ENCODE measurements at places on chromosomes 1 and 21.
A peak's percentile ranks its signal among the peaks of the same experiment; 100 is the strongest.

GRCh38 chr1:203643213-203644045, 16.8 kb downstream of the ATP2B4 start:
- H3K36me3 ChIP-seq: no peaks in the 10 kb centered on the region
- H3K27me3 ChIP-seq: no peaks in the 10 kb centered on the region
- no peaks in the 10 kb centered on the region for H3K4me1 ChIP-seq
- DNase-seq: no peak
- H3K27ac ChIP-seq: no peak overlapping the region

GRCh38 chr1:5877001-5877400, 115.2 kb downstream of the NPHP4 start:
- H3K36me3 ChIP-seq: peaks cover 10% of the 10 kb centered on the region
- H3K27me3 ChIP-seq: no peaks in the 10 kb centered on the region
- no peaks in the 10 kb centered on the region for H3K4me1 ChIP-seq
- H3K4me3 ChIP-seq: no peak overlapping the region

DNA sequence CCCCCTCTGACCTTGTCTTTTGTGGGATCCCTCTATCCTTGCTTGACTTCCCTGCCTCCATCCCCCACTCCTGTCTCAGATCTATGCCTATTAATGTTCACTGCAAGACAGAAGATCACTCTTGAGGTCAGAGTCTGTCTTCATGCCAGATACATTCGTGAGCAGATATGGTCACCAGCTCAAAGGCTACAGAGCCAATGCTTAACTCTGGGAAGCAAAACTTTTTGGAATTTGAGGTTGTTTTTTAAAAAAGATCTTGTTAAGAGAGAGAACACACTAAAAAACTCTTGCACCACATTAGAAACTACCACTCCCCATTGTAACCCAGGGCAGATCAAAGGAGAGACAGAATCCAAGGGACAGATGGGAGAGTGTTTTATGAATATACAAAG, 17.1 kb upstream of the A3GALT2 start:
- H3K27me3 ChIP-seq: no peaks in the 10 kb centered on the region
- no peak for DNase-seq
- peak overlapping the region; percentile 86 for H3K27ac ChIP-seq
- no peaks in the 10 kb centered on the region for H3K36me3 ChIP-seq

DNA sequence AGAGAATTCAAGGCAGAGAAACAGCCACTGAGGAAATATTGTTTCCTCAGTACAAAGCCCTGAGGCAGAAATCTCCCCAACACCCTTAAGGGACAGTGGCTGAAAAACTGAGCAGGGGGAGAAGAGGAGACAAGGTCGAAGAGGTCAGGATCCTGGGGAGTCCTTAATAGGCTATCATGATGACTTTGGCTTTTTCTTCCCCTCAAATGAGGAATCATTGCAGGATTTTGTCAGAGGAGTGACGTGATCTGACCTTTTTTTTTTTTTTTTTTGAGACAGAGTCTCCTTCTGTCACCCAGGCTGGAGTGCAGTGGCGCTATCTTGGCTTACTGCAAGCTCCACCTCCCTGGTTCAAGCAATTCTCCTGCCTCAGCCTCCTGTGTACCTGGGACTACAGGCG, 10.2 kb downstream of the MAP7D1 start:
- no peak overlapping the region for H3K27ac ChIP-seq
- no peak for DNase-seq
- no peaks in the 10 kb centered on the region for H3K36me3 ChIP-seq
- H3K4me3 ChIP-seq: no peak overlapping the region
- peaks cover 7% of the 10 kb centered on the region for H3K4me1 ChIP-seq
- no peaks in the 10 kb centered on the region for H3K27me3 ChIP-seq

GRCh38 chr1:175343945-175344344, 151.4 kb upstream of the KIAA0040 start:
- H3K4me3 ChIP-seq: no peak overlapping the region
- no peaks in the 10 kb centered on the region for H3K27me3 ChIP-seq
- no peak overlapping the region for H3K27ac ChIP-seq
- no peaks in the 10 kb centered on the region for H3K36me3 ChIP-seq
- DNase-seq: no peak
- H3K4me1 ChIP-seq: no peaks in the 10 kb centered on the region

DNA sequence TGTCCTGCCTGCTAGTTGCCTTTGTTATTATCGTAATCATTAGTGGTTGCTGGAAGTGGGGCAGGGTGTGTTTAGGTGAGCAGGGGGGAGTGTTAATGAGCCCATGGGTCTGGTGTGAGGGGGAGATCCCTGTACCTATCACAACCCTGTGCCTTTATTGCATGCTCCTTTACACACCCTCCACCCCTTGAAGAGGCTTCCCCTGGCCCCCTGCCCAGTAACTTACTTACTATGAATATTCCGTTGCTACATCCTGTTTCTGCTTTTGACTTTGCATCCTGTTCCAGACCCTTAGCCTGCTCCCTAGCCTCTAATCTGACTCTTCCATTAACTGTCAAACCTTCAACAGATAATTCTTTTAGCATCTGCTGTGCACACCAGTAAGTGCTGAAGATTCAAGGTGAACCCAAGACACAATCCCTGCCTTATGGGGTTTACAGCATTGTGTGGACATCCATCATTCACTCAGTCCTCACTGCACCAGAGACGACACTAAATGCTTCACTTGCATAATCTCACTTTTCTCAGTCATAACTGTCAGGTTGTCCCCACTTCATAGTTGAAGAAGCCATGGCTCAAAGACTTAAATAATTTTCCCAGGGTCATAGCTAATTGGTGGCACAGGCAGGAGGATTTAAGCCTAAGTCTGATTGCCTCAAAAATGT, 47.9 kb downstream of the CDC7 start:
- no peaks in the 10 kb centered on the region for H3K27me3 ChIP-seq
- no peak overlapping the region for H3K4me3 ChIP-seq
- H3K27ac ChIP-seq: no peak overlapping the region
- no peaks in the 10 kb centered on the region for H3K4me1 ChIP-seq
- no peaks in the 10 kb centered on the region for H3K36me3 ChIP-seq
- no peak for DNase-seq

DNA sequence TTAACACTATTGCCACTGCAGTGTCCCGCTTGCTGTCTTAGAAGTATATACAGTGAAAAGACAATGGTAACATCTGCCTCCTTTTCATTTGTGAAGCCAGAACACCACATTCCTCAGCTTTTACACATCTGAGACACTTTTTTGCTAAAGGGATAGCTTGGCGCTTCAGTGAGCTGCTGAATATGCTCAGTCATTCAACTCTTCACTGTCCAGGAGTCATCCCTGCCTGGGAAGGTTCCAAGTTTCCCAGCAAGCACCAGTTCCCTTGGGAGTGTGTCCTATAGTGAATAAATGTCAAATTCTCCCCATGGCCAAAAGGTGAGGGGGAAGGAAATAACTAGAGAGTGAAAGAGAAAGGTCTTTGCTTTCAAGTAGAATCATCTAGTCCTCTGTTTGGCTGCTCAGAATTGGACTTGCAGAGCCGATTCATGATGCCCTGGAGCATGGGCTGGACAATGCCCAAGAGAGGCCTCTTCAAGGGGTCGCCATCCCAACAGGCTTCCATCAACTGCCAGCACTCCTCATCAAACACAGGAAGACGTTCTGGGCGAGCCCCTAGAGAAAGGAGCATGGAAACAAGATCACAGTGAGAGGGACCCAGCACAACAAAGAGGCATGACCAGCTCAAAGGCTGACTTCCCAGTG, 25.5 kb upstream of the RBBP5 start:
- peaks cover 4% of the 10 kb centered on the region for H3K4me1 ChIP-seq
- peaks cover 3% of the 10 kb centered on the region for H3K36me3 ChIP-seq
- H3K27me3 ChIP-seq: no peaks in the 10 kb centered on the region

- DNase-seq: no peak
- H3K36me3 ChIP-seq: no peaks in the 10 kb centered on the region
- H3K27me3 ChIP-seq: no peaks in the 10 kb centered on the region
- no peaks in the 10 kb centered on the region for H3K4me1 ChIP-seq
- H3K27ac ChIP-seq: no peak overlapping the region
Observed at GRCh38 chr21:31278511-31279130, 65.4 kb downstream of the TIAM1 start.

- H3K4me1 ChIP-seq: no peaks in the 10 kb centered on the region
- no peak for DNase-seq
Observed at GRCh38 chr1:176119549-176119948, 87.5 kb downstream of the COP1 start.

DNA sequence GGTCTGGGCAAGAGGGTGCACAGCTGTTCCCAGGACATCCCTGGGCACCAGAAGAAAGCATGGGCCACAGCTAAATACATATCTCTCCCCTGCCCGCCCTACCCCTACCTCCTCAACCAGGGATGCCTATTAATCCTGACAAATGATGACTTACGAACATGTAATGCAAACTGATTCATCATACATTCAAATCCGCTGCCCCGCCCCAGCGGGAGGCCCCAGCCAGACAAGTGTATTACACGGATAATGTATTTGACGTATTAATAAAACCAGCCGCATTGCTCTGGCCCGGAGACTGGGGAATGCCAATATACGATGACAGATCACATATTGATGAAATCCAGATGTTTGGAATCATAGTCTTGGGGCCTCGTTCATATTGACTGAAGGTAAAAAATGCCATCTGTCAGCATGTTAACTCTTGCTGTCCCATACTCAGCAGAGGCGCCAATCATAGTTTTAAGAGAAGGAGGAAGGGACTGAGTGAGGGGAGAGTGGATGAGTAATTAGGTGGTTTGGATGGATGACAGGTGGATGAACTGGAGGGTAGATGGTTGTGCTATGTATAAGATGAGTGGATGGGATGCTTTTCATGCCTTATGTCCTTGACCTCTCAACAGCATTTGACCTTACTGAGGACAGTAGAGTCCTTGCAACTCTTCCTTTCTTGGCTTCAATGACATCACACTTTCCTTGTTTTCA, 68.2 kb downstream of the TMEM53 start:
- H3K4me1 ChIP-seq: peaks cover 23% of the 10 kb centered on the region
- H3K4me3 ChIP-seq: no peak overlapping the region
- H3K27ac ChIP-seq: no peak overlapping the region
- no peaks in the 10 kb centered on the region for H3K27me3 ChIP-seq
- no peak for DNase-seq
- no peaks in the 10 kb centered on the region for H3K36me3 ChIP-seq

- H3K27ac ChIP-seq: no peak overlapping the region
- no peaks in the 10 kb centered on the region for H3K27me3 ChIP-seq
- no peak for DNase-seq
Observed at GRCh38 chr1:161706113-161706481, 932 bp upstream of the FCRLA start.
